GM06990 (cell line): ENCODE measurements at places on chromosomes 7 and 10.
A peak's percentile ranks its signal among the peaks of the same experiment; 100 is the strongest.

DNA sequence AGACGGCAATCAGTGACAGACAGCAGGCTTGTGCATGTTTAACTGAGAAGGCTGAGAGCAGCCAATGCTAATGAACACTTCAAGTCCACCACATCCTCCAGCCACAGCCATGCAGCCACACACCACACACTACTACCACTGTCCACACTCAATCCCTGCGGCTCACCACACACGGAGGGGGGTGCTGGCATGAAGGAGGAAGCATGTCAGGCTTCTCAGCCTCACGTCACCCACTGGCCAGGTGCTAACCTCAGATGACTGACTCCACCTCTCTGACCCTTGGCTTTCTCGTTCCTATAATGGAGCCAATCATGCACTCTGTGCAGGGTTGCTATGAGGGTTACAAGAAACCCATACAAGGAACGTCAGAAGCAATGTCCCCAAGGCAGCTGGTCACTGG lies 165.4 kb upstream of the RNF32 start:
- peak; percentile 37 for DNase-seq

DNA sequence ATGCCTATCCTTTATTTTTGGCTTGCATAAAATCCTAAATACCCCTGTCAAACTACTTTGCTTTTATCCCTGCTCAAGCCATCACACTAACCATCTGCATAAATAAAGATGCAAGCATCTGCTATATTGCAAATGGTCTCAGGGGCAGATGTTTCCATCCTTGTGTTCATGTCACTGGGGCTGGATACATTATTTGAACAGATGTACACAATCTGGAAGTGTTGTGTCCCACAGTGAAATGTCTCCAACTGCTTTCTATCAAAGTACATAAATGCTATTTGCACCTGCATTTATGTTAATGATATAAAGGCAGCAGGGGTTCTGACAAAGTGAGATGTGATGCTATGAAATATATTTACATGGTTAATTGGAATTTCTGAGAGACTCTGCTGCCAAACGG lies 163.1 kb downstream of the ZNF438 start:
- no peak for DNase-seq

- DNase-seq, result no peak
Observed at GRCh38 chr7:91045606-91046005, 218.6 kb upstream of the FZD1 start.

DNA sequence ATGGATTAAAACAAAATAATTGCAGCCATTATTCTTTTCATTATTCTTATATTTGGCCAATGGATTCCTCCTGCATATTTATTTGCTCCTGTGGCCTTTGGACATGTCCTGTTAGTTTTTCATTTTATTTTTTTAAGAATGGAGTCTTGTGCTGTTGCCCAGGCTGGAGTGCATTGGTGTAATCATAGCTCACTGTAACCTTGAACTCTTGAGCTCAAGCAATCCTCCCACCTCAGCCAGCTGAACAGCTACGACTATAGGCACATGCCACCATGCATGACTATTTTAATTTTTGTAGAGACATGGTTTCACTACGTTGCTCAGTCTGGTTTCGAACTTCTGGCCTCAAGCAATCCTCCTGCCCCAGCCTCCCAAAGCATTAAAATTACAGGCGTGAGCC lies 42.7 kb upstream of the SRI start:
- no peak for DNase-seq

DNA sequence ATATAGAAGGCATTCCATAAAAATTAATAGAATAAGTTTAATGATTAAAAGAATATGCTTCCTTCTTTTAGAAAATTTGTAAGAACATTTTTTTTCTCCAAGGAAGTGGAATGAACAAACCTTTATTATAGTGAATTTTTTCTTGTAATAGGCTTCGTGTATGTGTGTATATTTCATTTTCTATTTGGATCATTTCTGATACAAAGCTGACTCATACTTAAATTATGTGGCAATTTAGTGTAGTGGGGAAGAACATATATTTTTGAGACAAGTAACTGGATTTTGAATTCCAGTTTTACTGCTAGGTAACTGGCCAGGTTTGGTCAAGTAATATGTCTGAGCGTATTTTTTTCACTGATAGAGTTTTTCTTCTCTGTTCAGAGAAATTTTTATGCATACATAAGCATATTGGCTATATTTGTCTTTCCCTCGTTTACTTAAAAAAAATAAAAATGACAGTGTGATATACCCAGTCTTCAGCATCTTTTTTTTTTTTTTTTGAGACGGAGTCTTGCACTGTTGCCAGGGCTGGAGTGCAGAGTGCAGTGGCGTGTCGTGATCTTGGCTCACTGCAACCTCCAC lies 50.8 kb downstream of the CDK13 start:
- DNase-seq, result no peak

DNA sequence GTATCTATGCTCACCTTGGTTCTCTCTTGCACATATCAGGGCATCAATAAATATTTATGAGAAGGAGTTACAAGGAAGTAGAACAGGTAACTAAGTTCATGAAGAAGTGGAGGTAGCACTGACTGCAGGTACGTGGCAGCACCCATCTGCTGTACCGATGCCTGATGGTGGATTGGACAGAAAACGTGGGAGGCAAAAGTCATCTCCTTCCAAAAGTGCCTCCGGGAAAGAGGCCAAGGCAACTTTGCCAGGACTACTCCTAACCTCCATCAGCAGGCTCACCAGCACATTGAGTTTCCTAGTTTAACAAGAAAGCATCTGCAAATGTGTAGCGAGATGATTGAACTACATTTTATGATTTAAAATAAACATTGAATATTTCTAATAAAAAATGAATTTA lies 248.8 kb downstream of the ANKRD7 start:
- no peak for DNase-seq

- no peak for DNase-seq
Observed at GRCh38 chr10:77784856-77785255, 141.7 kb downstream of the DLG5 start.

- DNase-seq, result no peak
Observed at GRCh38 chr7:27138472-27138871, 5.0 kb downstream of the HOXA5 start.

DNA sequence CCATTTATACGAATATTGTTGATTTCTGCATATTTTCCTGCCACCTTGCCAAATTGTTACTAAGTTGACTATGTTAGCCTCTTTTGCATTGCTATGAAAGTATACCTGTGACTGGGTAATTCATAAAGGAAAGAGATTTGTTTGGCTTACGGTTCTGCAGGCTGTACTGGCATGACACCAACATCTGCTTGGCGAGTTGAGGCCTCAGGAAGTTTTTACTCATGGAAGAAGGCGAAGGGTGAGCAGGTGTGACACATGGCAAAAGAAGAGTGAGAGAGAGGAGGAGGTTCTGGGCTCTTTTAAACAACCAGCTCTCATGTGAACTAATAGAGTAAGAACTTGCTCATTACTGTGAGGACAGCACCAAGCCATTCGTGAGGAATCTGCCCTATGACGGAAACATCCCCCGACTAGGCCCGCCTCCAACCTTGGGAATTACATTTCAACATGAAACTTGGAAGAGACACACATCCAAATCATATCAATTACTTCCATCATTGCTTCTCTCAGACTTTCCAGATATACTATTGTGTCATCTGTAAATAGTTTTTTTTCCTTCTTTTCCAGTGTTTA lies 8.4 kb downstream of the RALA start:
- DNase-seq, result no peak

GRCh38 chr10:19579761-19580545 lies 236.3 kb upstream of the PLXDC2 start:
- no peak for DNase-seq

DNA sequence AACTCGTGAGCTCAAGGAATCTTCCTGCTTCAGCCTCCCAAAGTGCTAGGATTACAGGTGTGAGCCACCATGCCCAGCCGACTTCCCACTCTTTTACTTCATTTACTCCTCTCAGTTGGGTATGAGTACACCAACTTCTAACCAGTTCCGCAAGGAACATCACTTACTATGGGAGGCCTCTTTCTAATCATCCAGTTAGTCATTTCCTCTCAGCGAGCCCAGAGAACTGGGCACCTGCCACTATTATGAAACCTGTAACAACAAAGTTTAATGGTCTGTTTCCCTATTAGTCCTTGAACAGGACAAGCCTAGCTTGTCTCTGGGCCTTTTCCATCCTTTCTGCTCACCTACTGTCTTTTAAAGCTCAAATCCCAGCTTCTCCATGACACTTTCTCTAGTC lies 88.8 kb downstream of the DNMBP start:
- DNase-seq, result no peak

- no peak for DNase-seq
Observed at GRCh38 chr7:76047305-76047810, 442 bp downstream of the STYXL1 start.

DNA sequence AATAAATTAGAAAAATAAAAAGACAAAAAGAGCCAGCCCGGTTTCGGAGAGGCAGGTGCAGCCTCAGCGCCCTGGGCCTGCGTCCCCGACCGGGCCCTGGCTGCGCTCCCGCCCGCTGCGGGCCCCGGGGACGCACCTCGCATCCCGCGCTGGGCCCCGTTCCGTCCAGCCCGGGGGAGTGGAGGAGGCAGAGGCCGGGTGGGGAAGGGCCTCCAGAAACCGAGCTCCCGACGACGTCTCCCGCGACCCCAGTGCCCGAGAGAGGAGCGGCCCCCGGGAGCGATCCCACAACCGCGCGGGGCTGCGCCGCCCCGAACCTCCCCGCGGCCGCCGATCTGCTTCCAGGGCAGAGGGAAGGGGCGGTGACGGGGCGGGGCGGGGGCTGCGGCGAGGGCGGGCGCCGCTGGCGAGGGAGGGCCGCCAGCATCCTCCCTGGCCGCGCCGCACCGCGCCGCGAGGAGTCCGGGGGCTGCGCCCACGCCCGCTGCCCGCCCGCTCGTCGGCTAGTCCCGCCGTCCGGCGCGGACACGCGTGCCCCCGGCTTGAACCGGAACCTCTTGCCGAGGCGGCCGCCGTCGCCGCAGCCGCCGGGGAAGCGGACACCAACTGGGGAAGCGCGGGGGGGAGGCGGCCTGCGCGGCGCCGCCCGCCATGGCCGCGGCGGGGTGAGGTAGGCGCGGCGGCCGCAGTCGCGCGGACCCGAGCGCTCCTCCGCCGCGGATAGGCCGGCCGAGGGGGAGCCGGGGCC lies at the start of gene CCNY:
TSS of gene CCNY (plus strand) at position 426 of the 748 bp plus-strand sequence. CDS start 545 bp downstream, outside the sequence.
- peak; percentile 84 for DNase-seq

DNA sequence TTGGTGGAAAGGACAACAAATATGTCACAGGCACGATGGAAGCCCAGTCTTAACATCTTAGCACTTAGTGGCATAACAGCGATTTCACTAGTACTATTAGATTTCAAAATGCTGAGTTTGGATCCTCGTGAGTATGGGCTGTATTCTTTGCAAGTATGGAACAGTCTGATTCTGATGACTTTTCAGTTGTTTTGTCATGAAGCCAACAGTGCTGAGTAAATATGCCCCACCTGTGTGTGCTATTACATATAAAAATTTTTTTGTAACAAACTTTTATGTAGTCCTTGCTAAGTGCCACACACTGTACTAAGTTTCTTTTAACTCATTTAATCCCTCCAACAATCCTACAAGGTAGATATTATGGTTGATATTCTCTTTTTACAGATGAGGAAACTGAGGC lies 30.8 kb downstream of the MTURN start:
- no peak for DNase-seq

DNA sequence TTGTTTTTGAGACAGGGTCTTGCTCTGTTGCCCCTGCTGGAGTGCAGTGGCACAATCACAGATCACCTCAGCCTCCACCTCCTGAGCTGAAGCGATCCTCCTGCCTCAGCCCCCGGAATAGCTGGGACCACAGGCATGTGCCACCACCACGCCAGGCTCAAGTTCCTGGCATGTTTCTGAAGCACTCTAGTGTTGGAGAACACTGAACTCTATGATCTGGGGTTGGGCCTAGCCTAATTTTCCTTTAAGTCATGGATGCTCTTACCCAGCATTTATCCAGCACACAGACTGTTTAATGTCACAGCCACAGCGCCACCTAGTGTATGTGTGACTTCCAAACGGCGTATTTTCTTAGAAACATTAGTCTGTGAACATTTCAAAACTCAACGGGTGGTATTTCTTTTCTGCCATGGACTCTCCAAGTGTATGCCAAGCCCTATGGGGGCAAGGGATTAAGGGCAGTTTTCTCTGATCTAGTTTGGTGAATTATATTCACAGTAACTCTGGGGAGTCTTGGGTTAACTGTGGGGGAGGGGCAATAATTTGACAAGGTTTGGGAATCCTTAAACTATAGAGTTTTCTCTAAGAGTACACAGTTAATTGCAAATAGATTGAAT lies 91.8 kb downstream of the CREM start:
- DNase-seq, result peak; percentile 61

DNA sequence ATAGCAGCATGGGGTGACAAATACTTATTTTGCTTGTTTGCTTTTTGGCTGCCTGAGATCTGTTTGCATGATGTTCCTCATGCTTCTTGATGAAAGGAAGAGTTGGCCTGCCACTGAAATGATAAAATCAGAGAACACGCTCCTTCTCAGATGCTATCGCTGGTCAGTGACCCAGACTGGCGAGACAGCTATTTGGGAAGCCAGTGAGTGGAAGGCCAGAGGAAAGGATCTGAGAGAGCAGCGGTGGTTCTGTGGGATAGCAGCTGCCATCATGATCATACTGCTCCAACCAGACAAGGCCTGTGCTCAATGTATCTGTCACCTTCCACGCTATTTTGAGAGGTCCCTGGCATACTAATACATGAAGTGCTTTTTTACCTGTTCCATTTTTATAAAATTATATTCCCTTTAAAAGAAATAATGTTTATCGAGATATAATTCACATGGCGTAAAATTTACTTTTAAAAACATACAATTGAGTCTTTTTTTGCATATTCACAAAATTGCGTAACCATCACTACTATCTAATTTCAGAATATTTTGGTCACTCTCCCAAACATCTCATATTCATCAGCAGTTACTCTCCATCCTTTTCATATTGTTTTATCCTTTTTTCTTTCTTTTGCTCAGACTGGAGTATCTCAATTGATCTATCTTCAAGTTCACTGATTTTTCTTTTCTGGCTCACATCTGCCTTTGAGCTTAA lies 695.1 kb downstream of the TNS3 start:
- DNase-seq, result no peak

GRCh38 chr7:155951554-155952158 lies 139.4 kb upstream of the SHH start:
- DNase-seq, result no peak

- DNase-seq, result no peak
Observed at GRCh38 chr10:76868098-76868977, 769.3 kb downstream of the KCNMA1 start.

- peak; percentile 85 for DNase-seq
Observed at GRCh38 chr7:29988424-29989256, 961 bp downstream of the SCRN1 start.

GRCh38 chr7:138565451-138566114 lies 105.5 kb downstream of the TRIM24 start:
- DNase-seq, result no peak

- no peak for DNase-seq
Observed at GRCh38 chr7:33448035-33448434, 318.7 kb downstream of the BBS9 start.

GRCh38 chr10:45404087-45404769 lies 30.2 kb downstream of the ALOX5 start:
- DNase-seq, result no peak

GRCh38 chr10:132136097-132136521 lies 50.6 kb upstream of the DPYSL4 start:
- DNase-seq, result no peak

- no peak for DNase-seq
Observed at GRCh38 chr7:98133621-98134303, 27.1 kb downstream of the LMTK2 start.

- DNase-seq, result peak; percentile 26
Observed at GRCh38 chr10:80407812-80408241, 524 bp upstream of the PRXL2A start.

- DNase-seq, result no peak
Observed at GRCh38 chr10:84546609-84547008, 218.2 kb downstream of the CCSER2 start.

- DNase-seq, result no peak
Observed at GRCh38 chr10:90462749-90463470, 394.9 kb downstream of the HTR7 start.

- DNase-seq, result no peak
Observed at GRCh38 chr10:31847515-31847914, 81.1 kb downstream of the ARHGAP12 start.
